ENCODE measurements at places on chromosomes 12 and 14.

DNA sequence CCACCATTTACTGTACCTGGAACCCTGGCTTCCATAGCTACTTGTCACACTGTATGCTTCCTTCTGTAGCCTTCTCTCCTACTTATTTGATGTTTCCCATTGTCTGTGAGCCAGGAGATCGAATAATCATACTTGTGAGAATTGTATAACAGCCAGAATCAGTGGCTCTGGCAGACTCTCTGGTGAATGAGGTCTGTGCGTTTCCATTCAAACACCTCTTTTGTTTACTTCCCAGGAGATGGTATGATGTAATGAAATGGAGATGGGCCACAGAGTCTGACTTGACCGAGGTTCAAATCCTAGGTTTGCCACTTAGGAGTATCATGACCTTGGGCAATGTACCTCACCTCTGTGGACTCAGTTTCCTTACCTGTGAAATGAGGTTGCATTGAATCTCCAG lies 35.7 kb upstream of the CLMN start:
- no peak for DNase-seq

DNA sequence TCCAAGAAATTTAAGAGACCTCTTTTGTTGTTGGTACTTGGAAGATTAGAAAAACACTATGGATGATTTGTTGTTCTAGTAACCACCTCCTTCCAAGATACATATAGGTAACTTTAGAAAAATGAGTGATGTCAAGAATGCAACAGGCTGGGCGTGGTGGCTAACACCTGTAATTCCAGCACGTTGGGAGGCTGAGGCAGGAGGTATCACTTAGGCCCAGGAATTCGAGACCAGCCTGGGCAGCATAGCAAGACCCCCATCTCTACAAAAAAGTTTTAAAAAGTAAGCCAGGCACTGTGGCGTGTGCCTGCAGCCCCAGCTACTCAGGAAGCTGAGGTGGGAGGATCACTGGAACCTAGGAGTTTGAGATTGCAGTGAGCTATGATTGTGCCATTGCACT lies 97.8 kb downstream of the PCNX1 start:
- DNase-seq: no peak

DNA sequence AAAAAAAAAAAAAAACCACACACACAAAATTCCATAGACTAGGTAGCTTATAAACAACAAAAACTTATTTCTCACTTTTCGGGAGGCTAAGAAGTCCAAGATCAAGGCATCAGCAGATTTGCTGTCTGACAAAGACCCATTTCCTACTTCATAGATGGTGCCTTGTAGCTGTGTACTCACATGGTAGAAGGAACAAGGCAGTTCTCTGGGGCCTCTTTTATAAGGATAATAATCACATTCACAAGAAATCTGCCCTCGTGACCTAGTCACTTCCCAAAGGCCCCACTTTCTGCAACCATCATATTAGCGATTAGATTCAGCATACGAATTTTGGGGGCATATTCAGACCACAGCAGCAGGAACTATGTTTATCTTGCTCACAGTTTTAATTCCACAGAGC lies 54.9 kb downstream of the STXBP6 start:
- no peak for DNase-seq

- DNase-seq: no peak
Measured at GRCh38 chr12:99059824-99060511, 414.9 kb downstream of the APAF1 start.

DNA sequence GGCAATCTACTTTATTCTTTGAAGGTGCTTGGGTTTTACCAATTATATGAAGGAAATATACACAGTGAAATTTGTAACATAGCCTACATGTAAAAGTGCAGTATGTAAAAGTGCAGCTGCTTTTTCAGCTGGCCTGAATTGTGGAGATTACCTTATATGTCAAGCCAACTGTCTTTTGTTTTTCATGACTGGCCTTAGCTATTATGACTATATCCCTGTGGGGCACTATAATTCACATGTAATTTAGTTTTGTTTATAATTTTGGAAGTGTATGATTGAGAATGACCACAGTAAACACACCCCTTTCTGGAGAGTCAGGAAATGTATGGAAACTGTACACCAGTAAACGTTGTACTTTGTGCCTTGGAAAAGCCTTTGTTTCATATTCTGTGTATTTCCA lies 435.0 kb upstream of the STXBP6 start:
- DNase-seq: no peak

DNA sequence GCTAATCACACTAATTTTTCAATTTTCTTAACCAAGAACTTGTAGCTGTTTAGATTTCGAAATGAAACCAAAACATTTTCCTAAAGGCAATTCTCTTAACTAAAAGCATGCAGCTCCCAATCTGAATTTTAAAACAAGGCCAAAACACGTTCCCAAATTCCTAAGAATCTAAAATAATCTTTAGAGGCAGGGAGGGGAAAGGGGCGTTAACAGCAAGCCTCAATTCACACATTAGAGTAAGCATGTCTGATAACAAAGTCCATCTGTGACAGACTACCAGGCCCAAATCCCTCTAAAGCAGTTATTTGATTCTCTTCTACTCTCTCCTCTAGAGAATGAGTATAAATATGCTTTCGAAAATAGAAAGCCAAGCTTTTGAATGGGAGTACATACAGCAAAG lies 754 bp downstream of the ATG14 start:
- no peak for DNase-seq

GRCh38 chr12:53725824-53726223 lies 1.4 kb downstream of the CALCOCO1 start:
- DNase-seq: no peak

DNA sequence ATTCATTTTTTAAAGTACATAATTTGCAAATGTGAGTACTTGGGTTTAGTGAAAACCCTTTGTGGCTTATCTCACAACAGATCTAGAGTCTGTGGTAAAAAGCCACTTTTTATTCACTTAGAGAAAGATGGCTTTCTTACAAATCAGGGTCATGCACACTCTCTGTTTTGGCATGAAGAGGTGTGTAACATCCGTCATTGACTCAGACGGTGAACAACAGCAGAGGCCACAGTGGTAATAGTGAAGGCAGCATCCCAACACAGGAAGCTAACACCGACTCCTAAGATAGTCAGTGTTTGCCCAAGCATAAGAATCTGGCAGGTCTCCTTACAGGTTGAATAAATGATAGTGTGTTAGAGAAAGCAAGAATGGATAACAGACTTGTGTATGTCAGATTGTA lies 593.0 kb downstream of the SOX5 start:
- DNase-seq: no peak

DNA sequence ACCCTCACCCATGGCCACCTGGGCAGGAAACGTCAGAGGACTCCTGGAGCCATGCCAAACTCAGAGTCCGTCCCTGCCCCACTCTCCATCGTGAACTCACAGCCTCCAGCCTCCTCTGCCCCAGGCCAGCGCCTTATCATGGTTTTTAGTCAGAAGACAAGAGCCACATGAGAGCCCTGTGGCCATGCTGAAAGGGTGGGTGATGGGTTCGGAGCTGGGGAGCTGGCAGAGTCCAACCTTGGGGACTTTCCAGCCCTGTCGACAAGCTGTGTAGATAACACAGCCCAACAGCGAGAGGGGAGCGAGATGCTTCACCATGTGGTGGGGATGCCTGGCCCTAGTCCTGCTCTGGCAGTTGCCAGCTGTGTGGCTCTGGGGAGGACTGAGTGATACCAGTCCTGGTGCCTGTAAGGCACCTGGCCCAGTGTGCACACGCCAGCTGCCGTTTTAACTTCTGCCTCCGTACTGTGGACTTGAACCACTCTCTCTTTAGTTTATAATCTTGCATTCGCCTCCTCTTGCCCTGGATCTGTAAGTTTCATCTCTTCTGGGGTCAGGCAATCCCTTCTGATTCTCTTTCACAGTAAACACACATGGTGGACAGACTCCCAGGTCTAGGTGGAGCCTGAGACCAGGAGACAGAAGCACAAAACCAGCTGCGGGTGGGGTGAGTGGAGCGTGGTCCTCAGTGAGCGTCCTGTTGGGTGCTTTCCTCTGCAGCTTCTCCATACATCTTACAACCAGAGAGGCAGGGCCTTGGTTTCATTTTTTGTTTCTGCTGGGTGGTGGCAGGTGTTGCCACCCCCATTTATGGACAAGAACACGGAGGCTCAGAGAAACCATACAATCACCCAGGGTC lies 55.3 kb downstream of the RIN3 start:
- no peak for DNase-seq

- no peak for DNase-seq
Measured at GRCh38 chr14:96445844-96446710, 54.1 kb downstream of the AK7 start.

GRCh38 chr14:21940887-21941856 lies 267.6 kb upstream of the OR4E1 start:
- peak; percentile 8 for DNase-seq

GRCh38 chr12:44000309-44000952 lies 164.6 kb downstream of the TMEM117 start:
- peak; percentile 50 for DNase-seq

GRCh38 chr12:114194956-114195355 lies 211.0 kb downstream of the TBX5 start:
- DNase-seq: no peak

GRCh38 chr14:69137843-69138535 lies 14.9 kb downstream of the DCAF5 start:
- no peak for DNase-seq

GRCh38 chr12:103161582-103162362 lies 204.3 kb downstream of the ASCL1 start:
- no peak for DNase-seq

- DNase-seq: no peak
Measured at GRCh38 chr14:69398818-69399210, 322 bp downstream of the SLC39A9 start.

DNA sequence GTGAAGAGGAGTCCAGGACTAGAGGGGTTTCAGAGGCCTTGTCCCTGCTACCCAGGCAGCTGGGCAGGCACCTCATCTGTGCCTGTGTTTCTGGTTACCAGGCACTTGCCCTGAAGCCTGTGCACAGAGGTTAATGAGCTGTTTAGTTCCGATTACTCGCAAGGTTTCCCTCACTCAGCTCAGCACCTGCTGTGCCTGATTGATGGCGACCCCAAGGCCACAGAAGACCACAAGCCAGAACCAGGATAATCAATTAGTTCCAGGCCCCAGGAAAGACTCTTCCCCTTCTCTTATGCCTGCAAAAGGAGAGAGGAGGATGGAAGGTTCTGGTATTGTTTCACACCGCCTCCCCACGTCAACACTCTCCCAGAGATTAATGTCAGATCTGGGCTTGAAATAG lies 88.8 kb upstream of the NOS1 start:
- no peak for DNase-seq

DNA sequence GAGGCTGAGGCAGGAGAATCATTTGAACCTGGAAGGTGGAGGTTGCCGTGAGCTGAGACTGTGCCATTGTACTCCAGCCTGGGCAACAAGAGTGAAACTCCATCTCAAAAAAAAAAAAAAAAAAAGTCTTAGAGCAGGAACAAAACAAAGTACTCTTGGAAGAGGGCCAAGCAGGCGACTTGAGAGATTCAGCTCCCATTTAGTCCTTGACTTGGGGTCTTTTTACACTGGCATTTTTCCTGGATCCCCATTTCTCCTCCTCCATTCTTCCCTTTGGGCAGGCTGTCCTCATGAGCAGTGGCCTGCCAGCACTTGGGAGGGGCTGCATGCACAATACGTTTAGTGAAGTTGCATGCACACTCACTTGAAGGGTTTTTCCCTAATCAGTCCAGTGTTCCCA lies 72.9 kb downstream of the C14orf132 start:
- DNase-seq: no peak

GRCh38 chr14:58276208-58276607 lies 22.1 kb upstream of the ARID4A start:
- no peak for DNase-seq

GRCh38 chr12:93645702-93646101 lies 31.5 kb upstream of the CRADD start:
- DNase-seq: no peak

DNA sequence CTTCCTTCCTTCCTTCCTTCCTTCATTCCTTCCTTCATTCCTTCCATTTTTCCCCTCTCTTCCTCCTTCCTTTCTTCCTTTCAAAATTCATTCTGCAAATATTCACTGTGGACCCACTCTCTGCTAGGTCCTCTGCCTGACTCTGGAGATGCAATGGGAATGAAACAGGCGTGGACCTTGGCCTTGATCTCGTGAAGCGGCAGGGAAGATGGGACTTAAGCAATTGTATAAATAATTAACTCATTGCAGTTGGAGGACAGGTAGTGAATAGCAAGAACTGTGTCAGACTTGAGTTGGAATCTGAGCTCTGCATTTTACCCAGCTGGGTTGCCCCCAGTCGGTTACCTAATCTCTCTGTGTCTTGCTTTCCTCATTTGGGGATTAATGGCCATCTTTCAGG lies 230.6 kb upstream of the LHX5 start:
- DNase-seq: no peak

DNA sequence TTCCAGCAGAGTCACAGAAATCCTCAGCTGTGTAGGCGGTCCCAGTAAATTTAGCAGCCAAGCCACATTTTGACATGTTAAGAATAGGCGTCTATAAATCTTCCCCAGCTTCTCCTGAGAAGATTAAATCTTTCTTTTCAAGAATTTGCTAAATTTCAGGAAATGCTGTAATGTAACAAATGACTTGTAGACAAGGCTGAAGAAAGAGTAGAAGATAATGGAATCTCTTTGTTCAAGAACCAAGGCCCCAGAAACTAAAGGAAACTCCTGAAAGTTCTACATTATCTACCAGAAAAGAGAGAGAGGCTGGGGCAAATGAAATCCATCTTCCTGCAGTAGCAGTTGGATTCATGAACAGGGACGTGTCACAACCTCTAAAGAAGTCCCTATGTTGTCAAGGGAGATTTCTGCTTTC lies 760.3 kb downstream of the NOVA1 start:
- DNase-seq: no peak

GRCh38 chr12:109458086-109458485 lies 19.0 kb downstream of the KCTD10 start:
- no peak for DNase-seq

DNA sequence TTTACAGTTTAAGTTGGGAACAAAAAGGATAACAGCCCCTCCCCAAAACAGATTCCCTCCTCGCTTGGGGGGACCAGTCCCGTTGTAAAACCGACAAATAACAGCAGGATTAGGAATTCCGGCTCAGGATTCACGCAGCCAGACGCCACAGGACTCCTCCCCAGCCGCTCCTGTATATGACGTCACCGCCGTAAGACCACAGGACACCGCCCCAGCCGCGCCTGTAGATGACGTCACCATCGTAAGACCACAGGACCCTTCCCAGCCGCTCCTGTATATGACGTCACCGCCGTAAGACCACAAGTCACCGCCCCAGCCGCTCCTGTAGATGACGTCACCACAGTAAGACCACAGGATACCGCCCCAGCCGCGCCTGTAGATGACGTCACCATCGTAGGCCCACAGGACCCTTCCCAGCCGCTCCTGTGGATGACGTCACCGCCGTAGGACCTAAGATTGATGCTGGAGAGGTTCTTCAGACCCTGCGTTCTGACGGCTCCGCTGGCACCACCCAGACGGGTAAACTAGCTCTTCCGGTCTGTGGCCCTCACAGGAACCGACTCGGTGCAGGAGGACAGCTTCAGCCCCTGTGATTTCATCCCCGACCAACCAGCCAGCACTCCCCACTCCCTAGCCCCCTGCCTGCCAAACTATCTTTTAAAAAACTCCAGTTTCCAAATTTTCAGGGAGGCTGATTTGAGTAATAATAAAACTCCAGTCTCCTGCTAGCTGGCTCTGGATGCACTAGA lies 43.9 kb upstream of the FBRSL1 start:
- DNase-seq: peak; percentile 39

Measured in cerebellar cortex (tissue), 1 donor.